ENCODE measurements at places on chromosomes 4 and X.

- DNase-seq, result no peak
Measured at GRCh38 chr4:88698519-88698918, 890 bp upstream of the NAP1L5 start.

DNA sequence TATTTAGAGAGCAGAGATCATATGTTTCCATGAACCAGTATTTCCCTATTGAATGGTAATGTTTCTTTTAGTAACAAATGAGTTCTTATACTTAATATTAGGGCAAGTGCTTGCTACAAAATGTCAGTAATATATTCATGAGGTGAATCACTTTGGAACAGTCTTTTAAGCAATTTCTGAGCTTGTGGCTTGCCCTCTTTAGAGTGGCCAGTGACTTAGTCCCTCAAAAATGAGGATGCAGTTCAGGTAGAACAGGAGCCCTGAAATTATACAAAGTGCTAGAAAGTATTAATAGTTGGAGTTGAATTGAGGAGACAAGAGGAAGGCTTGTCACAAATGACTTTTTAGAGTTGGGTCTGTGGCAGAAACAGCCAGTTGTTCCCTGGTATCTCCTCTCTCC is 53.4 kb upstream of the PITX2 start:
- no peak for DNase-seq

DNA sequence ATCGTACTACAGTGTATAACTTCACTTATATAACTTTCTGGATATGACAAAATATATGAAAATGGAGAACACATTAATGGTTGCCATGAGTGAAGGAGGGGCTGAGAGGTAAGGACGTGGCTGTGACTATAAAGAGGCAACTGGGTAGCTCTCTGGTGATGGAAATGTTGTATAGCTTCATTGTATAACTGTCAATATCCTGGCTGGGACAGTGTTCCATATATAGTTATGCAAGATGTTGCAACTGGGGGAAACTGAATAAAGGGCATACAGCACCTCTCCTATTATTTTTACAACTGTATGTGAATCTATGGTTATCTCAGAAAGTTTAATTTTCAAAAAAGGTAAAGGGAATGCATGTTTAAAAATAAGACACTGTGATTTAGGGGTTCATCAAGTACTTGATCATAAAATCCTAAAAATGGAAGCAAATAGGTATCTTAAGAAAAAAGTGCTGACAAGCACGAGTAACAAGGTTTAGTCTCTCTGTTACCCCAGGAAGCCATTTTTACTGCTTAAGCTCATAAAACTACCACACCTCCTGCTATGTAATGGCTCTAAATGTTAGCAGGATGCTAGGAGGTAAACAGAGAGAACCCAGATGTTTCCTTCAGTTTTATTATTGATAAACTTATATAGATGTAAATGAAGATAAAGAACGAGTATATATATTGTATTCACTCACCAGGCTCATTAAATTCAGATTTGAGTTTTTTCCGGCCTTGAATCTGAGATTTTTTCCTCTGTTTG is 34.0 kb downstream of the NAF1 start:
- DNase-seq, result no peak

GRCh38 chrX:57232658-57233360 is 53.7 kb upstream of the FAAH2 start:
- DNase-seq, result no peak

GRCh38 chrX:21529771-21530170 is 128.4 kb downstream of the KLHL34 start:
- DNase-seq, result no peak

- no peak for DNase-seq
Measured at GRCh38 chr4:8599657-8600056, 7.1 kb downstream of the CPZ start.

- DNase-seq, result no peak
Measured at GRCh38 chrX:38881727-38882126, 80.5 kb downstream of the MID1IP1 start.

- no peak for DNase-seq
Measured at GRCh38 chrX:43718546-43718945, 62.4 kb downstream of the MAOA start.

DNA sequence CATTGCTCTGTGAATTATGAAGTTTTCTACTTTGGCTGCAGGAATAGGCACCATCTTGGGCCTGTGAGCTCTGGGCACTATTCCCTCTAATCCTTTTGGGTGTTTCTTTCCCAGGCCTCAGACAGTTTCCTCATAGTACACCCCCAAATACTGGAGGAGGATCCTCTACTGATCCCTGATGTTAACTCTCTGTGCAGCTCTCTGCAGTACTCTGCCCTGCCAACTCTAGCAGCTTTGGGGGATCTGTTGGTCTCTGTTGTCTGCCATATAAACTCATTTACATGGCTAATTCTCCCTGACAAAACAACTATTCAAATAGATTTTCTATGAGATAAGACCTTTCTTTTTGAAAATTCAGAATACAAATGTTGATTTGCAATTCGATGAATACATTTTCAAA is 29.9 kb downstream of the USP53 start:
- no peak for DNase-seq

DNA sequence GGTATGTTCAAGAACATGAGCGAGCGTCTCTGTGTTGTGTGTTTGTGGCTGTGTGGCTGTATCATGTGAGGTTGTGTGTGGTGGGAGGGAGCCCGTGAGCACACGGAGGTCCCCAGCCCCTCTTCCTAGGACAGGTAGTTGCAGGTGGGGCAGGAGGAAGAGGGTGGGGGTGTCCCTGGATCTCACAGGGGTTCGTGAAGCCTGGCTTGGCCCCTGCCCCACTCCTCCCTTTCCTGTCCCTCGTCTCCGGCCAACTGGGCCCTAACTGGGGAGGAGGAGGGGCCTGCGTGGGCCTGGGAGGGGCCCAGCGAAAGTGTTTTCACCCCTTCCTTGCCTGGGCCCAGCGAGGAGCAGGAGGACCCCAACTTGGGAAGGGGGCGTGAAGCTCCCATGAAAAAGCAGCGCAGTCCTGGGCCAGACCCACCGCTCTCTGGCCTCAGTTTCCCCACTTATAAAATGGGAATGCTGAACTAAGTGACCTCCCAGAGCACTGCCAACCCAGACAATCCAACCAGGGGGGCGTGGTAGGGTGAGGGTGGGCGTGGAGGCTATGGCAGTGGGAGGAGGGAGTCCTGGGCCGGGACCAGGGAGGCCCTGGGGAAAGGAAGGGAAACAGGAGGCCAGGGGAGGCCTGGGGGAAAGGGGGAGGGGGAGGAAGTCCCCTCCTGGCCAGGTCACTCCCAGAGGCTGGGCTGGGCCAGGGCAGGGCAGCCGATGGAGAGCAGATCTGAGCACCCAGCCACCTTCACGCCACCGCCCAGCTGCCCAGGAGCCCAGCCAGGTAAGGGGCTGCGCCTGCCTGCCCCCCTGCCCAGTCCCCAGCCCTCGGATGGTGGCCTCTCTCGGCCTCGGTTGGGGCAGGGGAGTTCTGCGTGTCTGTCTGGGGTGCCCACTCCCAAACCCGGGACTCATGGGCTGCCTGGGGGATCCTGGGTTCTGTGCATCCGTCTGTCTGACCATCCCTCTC is at the start of gene AVPR2:
AVPR2 (plus strand) TSS at position 683 of the 967 bp plus-strand sequence. CDS start 473 bp downstream, outside the sequence.
- DNase-seq, result no peak

DNA sequence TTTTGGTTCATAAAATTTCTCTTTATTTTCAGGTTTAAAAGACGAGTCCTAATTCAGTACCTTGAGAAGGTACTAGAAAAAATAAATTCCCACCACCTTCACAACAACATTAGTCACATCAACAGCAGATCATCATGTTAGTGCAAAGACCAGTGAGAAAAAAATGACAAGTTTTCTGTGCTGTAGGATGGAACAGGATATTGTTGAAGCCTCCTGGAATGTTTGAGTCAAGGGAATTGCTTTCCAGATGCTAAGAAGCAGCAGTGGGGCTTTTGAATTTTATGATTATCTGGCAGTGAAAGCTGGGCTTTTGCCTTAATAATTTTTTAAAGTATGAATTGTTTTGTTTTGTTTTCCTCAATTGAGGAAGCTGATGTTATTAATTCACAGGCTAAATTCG is 61.0 kb downstream of the INTS6L start:
- DNase-seq, result no peak

GRCh38 chr4:181213551-181213950 is 1029.7 kb upstream of the TENM3 start:
- no peak for DNase-seq
